Effector CD4-positive, alpha-beta T cell (primary cell): ENCODE measurements at places on chromosomes 16 and 17.
A peak's percentile ranks its signal among the peaks of the same experiment; 100 is the strongest.

- no peak for DNase-seq
Measured at GRCh38 chr17:80785477-80786178, 206.0 kb upstream of the CHMP6 start.

DNA sequence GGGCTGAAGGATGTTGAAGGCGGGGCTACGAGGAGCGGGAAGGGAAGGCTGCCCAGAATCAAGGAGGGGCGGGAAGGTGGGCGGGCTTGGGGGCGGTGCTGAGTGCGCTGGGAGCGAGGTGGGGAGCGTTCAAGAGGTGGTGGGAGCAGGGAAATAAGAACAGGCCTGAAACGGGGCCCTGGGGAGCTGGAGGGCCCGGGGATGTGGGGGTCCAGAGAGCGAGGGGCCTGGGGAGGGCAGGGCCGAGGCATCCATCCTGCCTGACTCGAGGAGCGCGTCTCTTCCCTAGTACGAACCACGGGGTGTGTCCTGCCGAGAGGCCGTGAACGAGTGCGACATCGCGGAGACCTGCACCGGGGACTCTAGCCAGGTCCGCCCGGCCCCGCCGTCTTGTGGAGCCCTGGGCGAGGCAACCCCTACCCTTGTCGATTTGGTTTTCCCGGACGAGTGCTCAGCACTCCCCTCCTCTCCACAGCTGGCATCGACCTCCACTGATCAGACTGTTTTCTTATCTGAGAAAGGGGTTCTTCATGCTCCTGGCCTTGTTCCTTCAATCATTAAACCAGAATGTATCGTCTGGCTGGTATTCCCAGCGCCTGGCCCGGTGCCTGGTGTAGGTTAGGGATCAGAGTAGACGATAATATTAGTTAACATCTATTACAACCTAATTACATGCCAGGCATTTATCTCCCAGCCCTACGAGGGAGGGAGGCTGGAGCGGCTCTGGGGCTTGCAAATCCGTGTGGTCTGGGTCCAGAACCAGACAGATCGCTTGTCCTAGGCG lies 17.2 kb downstream of the ADAM11 start:
- no peak for DNase-seq

GRCh38 chr16:20673071-20673806 lies 24.2 kb downstream of the ACSM1 start:
- DNase-seq, result no peak

DNA sequence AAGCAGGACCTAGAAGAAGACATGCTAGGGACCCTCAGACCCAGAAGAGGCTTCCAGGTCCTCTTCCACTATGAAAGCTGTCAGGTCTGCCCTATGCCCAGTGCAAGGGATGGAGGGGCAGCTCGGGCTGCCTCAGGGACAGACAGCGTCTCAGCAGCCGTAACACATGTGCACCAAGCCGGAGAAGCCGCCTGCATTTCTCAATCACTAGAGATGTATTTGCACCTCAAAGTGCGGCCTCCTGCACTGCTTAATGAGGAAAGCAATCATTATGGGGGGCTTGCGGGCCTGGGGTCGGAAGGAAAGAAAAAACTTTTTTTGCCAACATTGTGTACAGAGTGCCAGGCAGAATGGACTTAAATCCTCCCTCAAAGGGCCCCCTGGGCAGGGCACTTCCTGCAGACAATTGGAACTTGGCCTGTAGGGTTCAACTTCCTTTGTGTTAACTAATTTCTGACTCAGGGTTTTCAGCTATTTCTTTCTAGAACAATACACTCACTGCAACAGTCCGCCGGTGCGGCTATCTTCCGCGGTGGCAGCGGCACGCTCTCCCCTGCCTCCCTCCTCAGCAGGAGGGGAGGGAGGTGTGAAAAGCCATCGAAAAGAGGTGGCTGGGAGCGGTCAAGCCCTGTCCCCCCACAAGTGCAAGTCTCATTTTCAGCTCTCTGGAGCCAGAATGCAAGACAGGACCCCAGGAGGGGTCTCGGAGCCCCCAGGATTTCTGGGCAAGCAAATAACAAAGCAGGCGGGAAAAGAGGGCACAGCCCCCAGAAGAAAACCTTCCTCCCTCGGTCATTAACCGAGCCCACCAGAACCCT lies 101.2 kb downstream of the ZNF423 start:
- no peak for DNase-seq

DNA sequence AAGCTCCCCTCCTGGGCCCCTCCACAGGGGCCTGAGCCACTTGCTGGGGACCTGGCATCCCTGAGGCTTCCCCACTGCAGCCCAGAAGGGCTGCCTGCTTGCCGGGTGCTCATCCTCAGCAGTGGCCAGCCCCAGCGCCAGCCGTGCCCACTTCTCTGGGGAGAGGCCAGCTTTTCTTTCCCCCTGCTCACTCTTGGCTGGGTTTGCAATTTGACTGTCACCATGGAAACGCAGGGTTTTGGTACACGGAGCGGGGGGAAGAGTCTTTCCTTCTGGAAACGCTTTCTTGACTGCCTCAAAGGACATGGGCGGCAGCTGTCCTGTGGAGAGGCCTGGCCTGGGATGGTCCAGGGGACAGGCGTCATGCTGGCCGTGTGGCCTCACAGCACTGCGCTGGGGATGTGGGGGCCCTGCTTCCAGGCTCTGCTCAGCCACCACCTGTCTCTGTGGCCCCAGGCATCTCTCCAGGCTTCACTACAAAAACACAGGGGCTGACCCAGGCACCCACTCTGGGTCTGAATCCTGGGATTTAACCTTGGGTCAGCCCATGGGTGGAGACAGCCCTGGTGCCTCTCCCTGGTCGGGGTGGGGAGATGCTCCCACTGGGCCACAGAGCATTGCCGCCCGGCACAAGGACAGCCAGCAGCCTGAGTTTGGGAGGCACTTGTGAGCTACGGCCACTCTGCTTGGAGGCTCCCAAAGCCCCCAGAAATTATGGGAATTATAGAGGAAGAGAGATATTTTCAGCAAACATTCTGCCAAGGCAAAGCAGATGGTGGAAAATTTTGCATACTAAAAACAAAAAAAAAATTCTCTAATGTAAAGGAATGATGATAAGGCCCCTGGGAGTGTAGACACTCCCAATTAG lies 45.9 kb upstream of the DOC2B start:
- no peak for DNase-seq

GRCh38 chr17:73284354-73284753 lies 22.7 kb upstream of the CPSF4L start:
- DNase-seq, result no peak

GRCh38 chr17:7146115-7146514 lies 31.5 kb upstream of the ASGR2 start:
- DNase-seq, result no peak

DNA sequence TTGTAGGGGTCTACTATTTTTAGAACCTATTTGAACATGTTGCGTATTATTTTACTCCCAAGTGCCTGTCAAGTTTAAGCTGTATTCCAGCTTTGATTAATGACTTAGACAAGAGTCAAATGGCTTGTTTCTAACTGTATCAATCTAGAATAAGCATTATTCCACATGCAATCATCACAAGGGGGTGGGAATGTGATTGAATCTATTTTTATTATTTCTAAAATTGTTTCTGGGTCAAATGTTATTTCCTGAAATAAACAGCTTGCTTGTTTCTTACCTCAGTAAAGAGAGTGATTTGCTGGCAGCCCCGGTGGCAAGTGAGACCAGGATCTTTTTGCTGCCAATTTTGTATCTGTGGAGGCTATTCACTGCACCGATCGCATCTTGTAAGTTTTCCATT lies 21.5 kb downstream of the MARF1 start:
- no peak for DNase-seq

DNA sequence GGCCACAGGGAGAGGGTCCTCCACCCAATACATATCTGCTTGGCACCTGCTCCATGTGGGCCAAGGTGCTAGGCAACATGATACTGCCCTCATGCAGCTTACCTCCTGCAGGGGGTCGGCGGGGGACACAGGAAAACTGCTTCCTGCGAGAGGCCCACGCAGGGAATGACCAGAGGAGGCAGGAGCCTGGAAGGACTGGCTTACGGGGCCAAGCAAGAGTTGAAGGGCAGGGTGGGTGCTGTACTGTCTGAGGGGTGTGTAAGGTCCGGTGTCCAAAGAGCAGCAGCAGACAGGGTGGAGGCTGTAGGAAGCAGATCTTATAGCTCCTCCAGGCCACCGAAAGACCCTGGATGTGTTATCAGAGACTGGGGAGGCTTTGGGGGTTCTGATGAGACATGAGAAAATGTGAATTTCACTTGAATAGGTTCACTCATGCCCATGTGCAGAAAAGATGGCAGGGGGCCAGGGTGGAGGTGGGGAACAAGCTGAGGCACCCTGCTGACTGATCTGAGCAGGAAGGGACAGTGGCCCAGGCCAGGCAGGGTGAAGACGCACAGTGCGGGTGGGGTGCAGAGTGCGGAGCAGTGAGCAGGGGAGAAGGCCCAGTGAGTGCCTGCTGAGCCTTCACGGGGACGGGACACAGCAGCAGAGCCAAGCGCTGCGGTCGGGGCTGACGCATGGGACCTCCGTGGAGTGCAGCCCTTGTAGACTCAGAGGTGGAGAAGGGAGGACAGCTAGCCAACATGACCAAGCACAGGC lies 8.3 kb downstream of the FLCN start:
- DNase-seq, result no peak

DNA sequence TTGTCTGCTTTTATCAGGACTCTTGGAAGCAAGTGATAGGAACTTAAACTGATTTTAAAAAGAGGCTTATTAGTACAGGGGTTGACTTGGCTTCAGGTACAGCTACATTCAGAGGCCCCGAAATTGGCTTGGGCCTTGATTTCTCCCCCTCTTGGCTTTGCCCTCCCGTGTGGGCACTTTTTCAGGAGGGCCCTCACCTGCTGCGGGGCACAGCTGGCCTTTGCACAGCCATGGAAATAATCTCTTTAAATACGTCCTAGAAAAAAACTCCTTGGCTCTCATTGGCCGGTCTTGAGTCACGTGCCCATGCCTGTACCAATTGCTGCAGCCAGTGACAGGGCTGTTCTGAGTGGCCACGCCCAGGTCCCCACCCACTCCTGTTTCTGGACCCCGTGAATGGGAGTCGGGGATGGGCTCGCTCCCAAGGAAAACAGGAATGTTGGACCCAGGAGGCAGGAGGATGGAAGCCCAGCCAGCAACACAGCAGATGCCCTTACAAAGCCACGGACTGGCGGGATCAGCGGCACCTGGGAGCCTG lies 15.0 kb downstream of the CA5A start:
- DNase-seq, result no peak

- DNase-seq, result no peak
Measured at GRCh38 chr17:73952480-73953205, 250.8 kb upstream of the RPL38 start.

GRCh38 chr17:4345581-4346252 lies 20.8 kb downstream of the UBE2G1 start:
- no peak for DNase-seq

DNA sequence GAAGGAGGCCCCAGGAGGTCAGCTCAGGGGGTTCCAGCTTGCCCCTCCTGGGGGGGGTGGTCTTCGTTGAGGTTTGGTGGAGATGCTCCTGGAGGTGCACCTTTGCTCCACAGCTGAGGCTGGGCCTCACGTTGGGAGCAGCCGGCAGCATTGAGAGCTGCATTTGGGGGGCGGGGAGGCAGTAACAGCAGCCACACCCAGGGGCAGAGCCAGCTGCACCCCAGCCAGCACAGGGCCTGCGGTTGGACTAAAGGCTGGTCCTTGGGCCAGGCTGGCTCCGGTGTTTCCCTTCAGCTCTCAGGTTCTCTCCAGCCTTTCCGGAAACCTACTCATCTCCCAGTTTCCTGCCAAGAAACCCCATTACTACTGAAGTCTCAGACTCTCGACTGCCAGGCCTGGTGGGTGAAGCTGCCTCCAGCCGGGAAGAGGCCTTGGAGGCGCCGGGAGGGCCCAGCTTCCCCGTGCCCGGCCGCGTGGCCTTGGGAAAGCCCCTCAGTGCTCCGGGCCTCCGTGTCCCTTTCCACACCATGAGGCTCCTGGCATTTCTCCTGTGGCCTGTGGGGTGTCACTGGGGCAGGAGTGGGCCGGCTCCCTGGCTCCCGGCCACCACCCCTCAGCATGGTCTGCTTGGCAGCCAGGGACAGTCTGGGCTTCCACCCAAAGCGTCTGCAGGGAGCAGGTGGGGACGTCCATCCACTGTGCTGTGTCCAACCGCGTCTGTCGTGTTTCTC lies 14.0 kb upstream of the BAIAP2 start:
- no peak for DNase-seq

DNA sequence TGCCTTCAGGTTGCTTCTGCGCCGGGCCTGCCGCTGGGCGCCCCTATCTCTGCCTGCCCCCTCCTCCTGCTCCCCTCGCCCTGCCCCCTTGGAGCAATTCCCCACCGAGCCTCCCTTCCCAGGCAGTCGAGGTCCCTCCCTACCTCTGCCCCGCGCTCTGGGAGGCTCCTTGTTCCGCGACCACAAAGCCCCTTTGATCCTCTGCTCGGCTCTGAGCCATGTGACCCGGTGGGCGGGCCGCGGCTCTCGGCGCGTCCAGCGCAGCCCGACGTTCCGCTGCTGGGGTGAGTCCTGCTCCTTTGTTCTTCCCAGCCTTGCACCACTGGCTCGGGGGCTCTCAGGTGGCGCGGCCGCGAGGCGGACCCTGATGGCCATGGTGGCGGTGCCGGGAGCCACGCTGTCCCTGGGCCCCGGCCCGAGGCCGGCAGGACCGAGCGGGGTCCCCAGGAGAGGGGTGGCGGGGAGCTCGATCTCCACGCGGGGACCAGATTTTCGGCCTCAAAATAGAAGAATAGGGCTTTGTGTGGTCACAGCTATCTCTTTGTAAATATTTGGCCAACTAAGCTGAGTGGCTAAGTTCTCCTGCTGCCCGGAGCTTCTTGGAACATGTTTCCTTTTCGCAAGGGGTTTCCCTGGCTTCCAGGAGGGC lies 310.6 kb downstream of the SEC14L1 start:
- DNase-seq, result peak; percentile 66

- DNase-seq, result no peak
Measured at GRCh38 chr16:5328546-5328945, 231.0 kb upstream of the EEF2KMT start.

GRCh38 chr16:73064212-73064993 lies 16.5 kb upstream of the ZFHX3 start:
- no peak for DNase-seq

GRCh38 chr16:79267781-79268180 lies 332.8 kb downstream of the MAF start:
- DNase-seq, result no peak

DNA sequence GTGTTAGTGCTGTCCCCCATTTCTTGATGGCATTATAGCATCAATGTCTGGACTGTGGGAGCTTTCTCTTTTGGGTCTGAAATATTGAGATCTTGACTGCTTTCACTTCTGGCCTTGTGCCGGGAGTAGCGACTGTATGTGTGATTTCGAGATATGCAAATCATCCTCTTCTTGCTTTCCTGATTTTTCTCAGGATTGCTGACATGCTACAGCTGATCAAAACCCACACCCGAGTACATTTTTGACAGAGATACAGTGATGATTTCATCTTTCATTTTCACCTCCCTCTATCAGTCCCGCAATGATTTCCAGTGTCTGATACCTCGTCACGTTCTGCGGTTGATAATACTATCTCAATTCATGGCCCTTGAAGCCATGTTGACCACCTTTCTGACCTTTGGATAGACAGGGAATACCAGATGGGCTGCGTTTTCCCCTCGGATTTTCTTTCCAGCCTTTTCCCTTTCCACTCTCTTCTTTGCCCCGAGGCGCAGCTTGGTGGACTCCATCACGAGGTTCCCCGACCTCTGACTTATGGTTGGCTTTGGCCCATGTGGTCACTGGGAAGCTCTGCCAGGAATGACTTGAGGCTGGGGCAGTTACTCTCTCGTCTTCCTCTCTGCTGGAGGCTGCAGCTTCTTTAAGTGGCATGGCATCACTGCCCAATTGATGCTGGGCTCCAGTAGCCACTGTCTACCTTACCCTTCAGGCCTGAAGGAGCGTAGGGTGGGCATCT lies 184.4 kb downstream of the SNX29 start:
- DNase-seq, result no peak

- no peak for DNase-seq
Measured at GRCh38 chr17:7882068-7882467, 6.5 kb upstream of the CHD3 start.

GRCh38 chr16:30085247-30085646 lies 6.5 kb downstream of the TBX6 start:
- no peak for DNase-seq
